RKO (cell line): ENCODE measurements at places on chromosomes 3 and 15.
A peak's percentile ranks its signal among the peaks of the same experiment; 100 is the strongest.

GRCh38 chr3:36164400-36164799 is 215.9 kb upstream of the STAC start:
- no peak for DNase-seq

GRCh38 chr3:129615751-129616281 is 9.3 kb upstream of the PLXND1 start:
- no peak for DNase-seq

DNA sequence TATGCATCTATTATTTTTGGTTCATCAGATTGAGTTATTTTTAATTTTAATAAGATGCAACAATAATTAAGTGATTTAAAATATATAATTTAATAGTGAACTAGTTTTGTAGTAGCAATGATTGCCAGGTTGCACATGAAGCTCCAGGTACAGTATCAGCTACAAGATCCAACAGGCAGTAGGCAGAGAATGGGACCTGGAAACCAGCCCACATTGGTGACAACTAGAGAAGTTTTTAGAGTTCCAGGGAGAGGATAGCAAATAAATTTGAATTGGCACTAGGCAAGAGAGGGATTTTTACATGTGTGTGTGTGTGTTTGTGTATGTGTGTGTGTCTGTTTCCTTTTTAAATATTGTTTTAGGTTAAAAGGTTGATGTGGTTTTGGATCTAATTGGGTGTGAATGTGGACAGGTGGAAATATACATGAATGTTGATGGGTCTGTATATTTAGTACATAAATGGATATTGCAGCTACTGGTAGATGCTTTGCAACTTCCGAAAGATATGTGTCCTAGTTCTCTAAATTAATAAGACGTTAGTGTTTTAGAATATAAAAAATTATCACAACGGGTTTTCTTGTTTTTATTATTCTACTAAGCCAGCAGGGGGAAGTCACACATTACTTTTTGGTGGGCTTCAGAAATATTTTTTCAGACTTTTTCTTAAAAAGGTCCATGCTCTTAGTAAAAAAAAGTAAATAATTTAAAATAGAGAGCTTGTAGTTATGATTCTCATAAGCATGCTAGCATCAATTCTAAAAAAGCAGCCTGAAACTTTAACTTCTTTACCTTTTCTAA is 110.1 kb upstream of the GBE1 start:
- peak; percentile 26 for DNase-seq

DNA sequence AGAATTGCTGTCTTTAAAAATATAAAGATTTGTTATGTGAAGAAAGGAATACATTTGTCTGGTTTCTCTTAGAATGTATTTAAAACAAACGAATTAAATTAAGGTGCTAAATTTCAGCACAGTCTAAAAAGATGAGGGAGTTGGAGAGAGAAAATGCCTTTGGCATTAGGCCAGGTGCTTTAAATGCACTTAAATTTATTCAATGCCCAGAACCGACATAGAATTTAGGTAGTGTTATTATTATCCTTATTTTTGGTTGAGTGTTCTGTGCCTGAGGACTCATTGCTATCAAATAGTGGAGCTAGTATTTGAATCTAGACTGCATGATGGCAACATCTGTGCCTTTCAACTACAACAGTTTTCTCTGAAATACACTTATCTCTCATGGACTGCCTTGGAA is 287.5 kb downstream of the RBMS3 start:
- DNase-seq: no peak

DNA sequence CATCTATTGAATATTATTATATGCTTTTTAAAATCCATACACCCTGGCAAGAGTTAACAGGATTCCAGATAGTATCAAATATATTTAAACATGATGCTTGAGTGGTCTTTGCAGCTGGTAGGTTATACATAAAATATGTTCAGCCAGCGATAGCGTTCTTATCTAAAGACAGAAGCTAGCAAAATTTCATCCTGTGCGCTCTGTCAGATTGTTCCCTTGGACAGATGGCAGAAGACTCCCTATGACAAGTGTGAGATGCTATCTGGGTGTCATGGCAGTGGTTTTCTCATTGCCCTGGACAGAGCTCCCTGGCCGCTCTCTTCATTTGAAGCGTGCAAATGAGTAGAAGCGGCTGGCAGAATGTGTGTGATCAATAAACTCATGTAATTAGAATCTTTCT is 175.2 kb upstream of the SOX14 start:
- no peak for DNase-seq

DNA sequence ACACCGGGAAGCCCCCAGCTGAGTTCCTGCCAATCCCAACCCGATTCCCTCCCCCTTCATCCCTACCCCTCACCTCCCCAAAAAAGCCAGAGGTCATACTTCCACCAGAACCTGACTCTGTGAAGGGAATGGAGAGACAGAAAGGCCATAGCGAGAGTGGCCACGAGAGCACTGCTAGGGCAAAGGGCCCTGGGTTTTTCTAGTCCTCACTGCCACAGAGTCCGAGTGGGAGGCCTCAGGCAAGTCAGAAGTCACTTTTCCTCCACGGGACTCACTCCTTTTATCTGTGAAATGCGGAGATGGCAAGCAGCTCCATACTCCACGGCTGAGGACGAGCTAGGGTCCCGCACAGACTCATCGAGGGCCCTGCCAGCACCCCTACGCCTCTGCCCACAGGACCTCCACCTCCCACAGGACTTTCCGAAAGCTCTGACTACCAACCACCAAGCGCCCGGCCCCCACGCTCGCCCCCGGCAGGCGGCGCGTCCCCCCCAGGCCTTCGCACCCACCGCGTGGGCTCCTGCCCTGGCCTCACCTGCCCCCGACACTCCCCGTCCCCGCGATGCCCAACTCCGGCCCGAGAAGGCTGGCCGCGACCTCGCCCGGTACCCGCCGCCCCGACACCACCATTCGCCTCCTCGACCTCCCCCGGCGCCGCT is 792 bp downstream of the ATP13A3 start:
- peak; percentile 36 for DNase-seq

DNA sequence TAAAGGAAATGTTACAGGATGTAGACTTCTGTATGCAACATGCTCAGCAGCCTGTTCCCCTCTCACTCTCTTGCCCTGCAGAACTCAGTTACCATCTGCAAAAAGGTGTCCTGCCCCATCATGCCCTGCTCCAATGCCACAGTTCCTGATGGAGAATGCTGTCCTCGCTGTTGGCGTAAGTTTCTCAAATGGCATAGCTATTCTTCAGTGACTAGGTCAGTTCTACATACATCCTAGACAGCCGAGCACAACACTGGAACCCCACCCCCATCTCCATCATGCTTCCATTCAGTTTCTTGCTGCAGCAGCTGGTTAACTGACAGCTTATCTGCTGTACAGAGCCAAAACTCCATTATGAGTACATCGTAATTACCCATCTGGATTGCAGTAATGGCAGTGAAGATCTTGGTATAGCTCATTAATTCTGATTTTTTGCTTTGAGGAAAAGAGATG is 4.5 kb downstream of the THBS1 start:
- DNase-seq: no peak

- DNase-seq: no peak
Observed at GRCh38 chr3:66416556-66417304, 84.1 kb downstream of the LRIG1 start.

DNA sequence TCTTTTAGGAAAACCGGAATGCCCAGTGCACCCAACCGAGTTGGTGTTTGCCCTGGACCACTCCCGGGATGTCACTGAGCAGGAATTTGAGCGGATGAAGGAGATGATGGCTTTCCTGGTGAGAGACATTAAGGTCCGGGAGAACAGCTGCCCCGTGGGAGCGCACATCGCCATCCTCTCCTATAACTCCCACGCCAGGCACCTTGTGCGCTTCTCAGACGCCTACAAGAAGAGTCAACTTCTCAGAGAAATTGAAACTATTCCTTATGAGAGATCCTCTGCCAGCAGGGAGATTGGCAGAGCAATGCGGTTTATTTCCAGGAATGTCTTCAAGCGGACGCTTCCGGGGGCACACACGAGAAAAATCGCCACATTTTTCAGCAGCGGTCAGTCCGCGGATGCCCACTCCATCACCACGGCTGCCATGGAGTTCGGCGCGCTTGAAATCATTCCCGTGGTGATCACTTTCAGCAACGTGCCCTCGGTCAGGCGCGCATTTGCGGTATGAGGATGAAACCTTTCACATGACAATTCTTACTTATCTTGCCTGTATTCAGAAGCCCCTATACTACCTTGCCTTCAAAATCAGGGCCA is 97.5 kb downstream of the PIK3R4 start:
- DNase-seq: no peak

DNA sequence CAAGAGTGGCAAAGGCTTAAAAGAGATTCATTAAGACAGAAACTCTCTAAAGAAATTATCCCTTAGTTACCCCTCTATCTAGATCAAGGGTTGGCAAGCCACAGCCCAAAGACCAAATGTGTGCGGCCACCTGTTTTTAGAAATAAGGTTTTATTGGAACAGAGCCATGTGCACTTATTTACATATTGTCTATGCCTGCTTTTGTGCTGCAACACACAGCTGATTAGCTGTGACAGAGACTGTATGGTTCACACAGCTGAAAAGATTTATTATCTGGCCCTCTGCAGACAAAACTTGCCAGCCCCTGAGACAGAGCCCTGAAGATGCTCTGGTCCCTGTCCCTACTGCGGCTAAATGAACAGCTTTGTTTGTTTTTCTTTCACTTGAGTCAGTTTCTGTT is 88.1 kb downstream of the ADAMTS9 start:
- DNase-seq: no peak

- no peak for DNase-seq
Observed at GRCh38 chr3:167874671-167875372, 139.3 kb downstream of the SERPINI1 start.

- peak; percentile 31 for DNase-seq
Observed at GRCh38 chr15:90234096-90234988, at the start of gene GDPGP1. TSS of gene GDPGP1 (plus strand) at chr15:90234209. CDS start at chr15:90240909, 6,700 bp downstream.

DNA sequence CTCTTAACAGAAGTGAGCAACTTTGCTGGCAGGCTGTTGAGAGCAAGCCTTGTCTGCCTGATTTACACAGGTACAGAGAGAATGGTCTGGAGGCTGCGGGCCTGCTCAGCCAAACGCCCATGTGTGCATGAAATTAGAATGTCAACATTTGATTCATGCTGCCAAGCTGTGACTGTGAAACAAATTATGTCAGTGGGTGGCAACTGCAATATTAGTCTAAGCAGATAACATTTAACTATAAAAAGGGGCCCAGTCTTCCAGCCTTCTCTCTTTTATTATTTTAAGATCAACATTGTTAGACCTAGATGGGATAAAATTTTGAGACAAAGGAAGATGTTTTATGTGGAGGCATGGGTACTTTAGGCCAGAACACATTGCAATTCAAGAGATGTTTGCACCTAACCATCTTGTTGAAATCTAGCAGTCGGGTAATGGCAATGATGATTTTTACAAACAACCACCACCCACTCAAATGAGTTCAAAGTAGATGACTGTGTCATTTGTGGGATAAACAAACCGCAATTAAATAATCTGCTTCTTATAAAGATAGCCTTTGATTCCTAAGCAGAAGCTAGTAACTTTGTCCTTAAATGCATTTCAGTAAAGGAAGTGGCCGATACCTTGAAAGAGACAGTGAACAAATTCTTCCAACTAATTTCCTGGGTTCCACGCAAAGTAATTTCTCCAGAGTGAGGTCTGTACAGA is 70.2 kb downstream of the FOXB1 start:
- no peak for DNase-seq

DNA sequence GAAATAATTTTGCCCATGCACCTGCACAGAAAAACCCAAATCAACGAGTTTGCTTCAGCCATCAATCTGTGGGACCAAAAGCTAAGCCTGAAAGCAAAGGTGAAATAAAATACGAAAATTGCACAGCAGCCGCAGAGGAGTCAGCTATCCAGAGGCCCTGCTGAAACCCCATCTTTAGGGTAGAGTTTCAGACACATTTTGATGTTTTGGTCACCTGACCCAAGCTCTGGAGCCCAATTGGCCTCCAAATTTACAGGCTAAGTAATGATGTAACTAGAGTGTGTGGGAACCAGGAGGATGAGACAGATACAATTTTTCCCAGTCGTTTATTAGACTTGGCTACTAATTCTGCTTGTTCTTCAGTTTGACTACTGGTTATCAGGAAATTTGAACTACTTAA is 308.6 kb upstream of the ATP11B start:
- DNase-seq: no peak

GRCh38 chr15:31953478-31953877 is 76.8 kb upstream of the CHRNA7 start:
- DNase-seq: no peak

DNA sequence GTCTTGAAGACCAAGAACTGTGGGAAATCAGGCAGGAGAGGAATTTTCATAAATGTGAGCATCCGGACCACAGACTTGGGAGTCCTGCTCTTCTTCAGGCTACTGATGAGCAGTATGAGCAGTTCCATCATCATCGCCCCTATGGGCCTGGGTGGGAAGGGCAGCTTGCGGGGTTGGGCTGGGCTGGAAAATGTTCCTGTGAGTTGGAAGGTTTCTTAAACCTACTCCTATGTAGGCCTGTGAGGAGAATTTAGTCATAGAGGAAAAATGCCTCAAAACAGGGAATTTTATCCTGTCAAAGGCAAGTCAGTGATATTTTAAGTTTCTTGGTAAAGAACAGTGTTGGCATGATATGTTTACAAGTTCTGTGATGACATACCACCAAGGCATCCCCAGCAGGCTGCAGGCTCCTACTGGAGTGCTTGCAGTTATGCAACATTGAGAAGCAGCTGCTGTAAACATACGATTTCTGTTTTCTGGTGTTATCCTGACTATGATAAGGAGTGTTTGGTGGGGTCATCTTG is 10.3 kb downstream of the MASP1 start:
- no peak for DNase-seq

GRCh38 chr15:61130950-61131942 is 97.9 kb downstream of the RORA start:
- no peak for DNase-seq

DNA sequence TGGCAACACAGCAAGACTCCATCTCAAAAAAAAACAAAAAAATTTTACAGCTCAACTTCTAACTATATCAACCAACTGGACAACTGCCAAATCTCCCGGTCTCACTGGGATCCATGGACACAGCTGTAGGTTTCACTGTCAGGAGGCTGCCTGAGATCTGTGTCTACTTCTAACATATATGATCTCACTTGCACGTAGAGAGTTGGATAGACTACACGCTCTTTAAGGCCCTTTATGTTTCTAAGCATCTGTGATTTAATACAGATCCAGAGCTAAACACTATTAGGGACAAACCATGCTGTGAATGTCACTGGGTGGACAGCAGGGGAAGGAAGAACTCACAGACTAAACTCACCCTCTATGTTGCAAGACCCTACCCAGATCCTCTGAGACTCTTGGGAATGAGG is 13.0 kb upstream of the APOD start:
- DNase-seq: no peak

DNA sequence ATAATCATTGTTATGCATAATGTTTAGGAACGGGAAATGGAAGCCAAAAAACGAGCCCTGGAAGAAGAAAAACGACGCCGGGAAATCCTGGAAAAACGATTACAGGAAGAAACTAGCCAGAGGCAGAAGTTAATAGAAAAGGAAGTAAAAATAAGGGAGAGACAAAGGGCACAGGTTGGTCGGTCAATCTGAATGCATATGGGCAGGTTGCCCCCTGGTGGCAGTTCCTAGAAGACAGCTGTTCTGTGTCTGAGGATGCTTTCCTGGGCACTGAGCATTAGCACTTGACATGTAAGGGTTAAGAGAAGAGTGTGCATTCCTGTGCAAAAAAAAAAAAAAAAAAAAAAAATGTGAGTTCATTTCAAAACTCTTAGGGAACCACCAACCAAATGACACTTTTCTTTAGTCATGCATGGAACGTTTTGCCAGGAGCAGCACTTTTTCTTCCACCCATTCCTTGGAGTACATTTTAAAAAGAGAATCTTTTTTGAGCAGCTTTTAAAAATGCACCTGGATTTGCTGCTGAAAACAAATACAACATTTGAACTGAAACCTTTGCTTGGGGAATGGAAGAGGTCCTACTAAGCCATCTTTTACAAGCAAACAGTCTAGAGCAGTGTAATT is 11.1 kb upstream of the ABHD10 start:
- peak; percentile 86 for DNase-seq
